ENCODE measurements at places on chromosomes 2 and 18.

DNA sequence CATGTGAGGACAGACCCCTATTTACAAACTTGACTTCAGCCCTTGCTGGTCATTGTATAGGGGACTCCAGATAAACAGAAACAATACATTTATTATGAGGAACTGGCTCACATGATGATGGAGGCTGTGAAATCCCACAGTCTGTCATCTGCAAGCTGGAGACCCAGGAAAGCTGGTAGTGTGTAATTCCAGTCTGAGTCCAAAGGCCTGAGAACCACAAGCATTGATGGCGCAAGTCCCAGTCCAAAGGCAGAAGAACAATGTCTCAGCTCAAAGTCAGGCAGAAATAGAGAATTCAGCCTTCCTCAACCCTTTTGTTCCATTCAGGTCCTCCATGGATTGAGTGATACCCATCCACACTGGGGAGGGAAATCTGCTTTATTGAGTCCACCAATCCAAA is 28.1 kb upstream of the SPP2 start:
- DNase-seq: no peak

DNA sequence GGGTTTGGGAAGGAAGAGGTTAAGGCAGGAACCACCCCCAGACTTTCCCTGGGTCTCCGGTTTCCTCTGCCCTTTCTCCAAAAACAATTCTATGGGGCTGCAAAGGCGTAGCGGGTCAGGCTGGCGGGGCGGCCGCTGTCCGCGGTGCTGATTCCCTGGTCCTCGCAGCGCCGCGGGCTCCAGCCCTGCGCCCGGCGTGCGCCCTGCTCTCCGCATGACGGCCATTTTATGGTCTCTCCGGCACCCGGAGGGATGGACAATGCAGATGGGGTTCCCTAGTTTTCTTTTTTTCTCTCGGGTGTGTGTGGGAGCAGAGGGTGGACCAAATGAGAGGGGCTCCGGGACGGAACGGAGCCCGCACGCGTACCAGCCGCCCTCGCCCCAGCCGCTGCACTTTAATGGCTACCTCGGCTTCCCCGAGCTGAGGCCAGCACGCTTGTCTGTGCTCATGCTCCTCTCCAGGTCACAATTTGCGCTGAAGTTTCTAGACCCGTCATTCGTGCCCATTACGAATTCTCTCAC is 1.6 kb downstream of the ST8SIA3 start:
- no peak for DNase-seq

DNA sequence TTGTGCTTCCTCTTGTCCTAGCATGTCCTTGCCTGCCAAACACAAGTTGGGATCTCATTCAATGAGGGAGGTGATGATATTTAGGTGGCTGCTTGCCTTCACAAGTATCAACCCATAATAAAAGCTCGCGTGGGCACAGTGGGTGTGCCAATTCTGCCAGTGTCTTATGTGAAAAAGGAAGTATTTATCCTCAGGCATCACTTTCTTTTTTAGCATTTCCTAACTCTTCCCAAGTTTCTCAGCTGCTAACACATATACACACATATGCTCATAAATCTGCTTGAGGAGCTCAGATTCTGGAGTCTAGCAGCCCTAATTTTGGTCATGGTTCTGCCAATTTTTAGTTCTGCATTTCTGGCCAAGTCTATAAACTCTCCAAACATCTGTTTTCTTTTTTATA is 319.5 kb upstream of the HNMT start:
- DNase-seq: no peak

DNA sequence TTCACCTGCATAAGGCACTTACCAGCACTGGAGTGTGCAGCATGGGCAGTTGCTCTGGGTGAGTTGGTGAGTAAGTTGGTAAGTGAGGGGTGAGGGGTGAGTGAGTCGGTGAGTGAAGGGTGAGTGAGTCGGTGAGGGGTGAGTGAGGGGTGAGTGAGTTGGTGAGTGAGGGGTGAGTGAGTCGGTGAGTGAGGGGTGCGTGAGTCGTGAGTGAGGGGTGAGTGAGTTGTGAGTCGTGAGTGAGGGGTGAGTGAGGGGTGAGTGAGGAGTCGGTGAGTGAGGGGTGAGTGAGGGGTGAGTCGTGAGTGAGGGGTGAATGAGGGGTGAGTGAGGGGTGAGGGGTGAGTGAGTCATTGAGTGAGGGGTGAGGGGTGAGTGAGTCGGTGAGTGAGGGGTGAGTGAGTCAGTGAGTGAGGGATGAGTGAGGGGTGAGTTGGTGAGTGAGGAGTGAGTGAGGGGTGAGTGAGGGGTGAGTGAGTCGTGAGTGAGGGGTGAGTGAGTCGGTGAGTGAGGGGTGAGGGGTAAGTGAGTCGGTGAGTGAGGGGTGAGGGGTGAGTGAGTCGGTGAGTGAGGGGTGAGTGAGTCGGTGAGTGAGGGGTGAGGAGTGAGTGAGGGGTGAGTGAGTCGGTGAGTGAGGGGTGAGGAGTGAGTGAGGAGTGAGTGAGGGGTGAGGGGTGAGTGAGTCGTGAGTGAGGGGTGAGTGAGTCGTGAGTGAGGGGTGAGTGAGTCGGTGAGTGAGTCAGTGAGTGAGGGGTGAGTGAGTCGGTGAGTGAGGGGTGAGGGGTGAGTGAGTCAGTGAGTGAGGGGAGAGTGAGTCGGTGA is 17.1 kb downstream of the THAP4 start:
- no peak for DNase-seq

GRCh38 chr18:68507781-68508180 is 207.1 kb downstream of the TMX3 start:
- no peak for DNase-seq

Data from BJ (cell line).